ENCODE measurements at places on chromosomes 7 and 10.
A peak's percentile ranks its signal among the peaks of the same experiment; 100 is the strongest.

GRCh38 chr10:101066896-101067355 lies 5.1 kb downstream of the KAZALD1 start:
- DNase-seq, result peak; percentile 40

GRCh38 chr7:77222065-77222464 lies 22.4 kb upstream of the FGL2 start:
- no peak for DNase-seq

DNA sequence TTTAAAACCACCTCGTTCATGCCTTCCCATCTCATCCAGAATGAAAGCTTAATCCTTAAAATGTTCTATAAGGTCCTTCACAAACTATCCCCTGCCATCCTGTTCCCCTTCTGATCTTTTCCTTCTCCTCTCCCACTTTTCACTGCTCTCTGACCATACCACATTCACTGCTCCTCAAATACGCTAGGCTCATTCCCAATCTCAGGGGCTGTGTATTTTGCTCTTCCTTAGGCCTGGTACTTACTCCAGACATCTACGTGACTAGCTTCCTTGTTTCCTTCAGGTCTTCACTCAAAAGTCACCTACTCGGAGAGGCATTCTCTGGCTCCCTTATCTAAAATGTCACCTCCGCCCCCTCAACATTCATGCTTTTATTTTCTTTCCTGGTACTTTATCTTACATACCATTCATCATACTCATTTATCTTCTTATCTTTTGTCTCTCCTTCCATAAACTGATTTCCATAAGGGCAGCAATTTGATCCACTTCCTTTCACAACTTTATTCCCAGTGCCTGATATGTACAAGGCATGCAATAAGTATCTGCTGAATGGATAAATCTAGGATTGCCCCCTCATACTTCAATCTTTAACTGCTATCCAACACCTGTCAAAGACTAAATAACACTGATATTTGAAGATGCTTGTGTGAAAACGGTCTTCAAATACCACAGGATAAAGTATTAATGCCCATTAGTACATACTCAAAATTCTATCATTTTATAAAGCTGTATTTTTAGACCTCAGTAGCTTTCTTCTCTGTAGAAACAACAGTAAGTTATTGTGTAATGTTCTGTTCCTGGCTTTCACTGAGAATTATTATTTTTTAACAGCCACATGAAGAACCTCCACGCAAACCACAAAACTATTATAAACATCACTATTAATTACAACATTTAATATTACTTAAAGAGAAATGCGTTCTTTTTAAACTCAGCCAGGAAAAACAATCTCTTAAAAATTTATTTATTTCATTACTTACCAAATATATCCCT lies 27.0 kb downstream of the JMJD1C start:
- DNase-seq, result peak; percentile 11

GRCh38 chr7:12635830-12636229 lies 51.6 kb upstream of the ARL4A start:
- DNase-seq, result no peak

- peak; percentile 19 for DNase-seq
These were observed 48.6 kb upstream of the PPIF start for GRCh38 chr10:79298403-79299244.

DNA sequence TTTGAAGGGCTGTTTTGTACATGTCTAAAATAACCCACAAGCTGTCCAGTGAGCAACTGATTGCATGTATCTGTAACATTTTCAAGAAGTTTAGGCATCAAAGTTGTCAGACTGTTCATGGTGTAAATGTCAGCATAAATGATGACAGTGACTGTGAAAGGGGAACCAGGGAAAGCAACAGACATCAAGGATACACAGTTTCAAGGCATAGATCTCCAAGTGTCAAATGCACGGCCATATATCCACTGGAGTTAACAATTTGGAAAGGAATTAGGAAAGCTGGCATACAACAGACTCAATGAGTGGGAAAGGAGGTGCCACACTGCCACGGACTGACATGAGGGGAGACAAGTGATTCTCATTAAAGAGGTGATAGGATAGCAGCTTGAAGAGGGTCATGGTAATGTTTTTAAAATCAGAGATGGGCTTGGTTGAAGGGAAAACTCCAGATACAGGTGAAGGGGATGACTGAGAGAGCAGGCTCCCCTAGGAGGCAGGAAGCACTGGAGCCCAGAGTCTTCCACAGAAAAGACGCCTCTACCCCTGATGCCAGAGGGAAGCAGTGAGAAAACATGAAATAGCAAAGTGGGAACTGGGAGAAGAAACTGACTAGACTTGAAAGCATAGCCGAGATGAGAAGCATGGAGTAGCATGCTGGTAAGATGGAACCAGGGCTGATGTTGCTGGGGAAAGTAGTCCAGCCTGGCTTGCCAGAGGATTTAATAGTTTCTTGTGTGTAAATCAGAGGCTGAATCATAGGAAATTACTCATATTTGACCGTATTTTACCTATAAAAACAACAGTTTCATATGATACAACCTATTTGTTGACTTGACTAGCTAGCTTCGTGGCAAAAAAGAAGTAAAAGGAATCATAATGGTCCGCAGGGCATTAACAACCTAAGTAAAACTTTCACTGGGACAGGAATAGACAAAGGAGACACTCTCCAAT lies 18.6 kb downstream of the NSMCE4A start:
- no peak for DNase-seq

All from HEK293T (cell line).